ENCODE measurements at places on chromosomes 2 and 18.
A peak's percentile ranks its signal among the peaks of the same experiment; 100 is the strongest.

GRCh38 chr2:10800163-10800562 is 12.4 kb downstream of the PDIA6 start:
- H3K4me3 ChIP-seq = no peak overlapping the region
- no peak for DNase-seq
- peaks cover 18% of the 10 kb centered on the region for H3K36me3 ChIP-seq
- peaks cover 17% of the 10 kb centered on the region for H3K4me1 ChIP-seq
- H3K27me3 ChIP-seq = no peaks in the 10 kb centered on the region
- no peak overlapping the region for H3K27ac ChIP-seq

GRCh38 chr2:238128534-238129001 is 9.9 kb upstream of the KLHL30 start:
- H3K27ac ChIP-seq = no peak overlapping the region
- DNase-seq = no peak
- no peak overlapping the region for H3K4me3 ChIP-seq
- H3K27me3 ChIP-seq = no peaks in the 10 kb centered on the region
- H3K4me1 ChIP-seq = no peaks in the 10 kb centered on the region
- H3K36me3 ChIP-seq = no peaks in the 10 kb centered on the region

GRCh38 chr2:233402789-233403188 is 48.5 kb downstream of the DGKD start:
- H3K4me1 ChIP-seq = peaks cover 53% of the 10 kb centered on the region
- H3K36me3 ChIP-seq = peaks cover 5% of the 10 kb centered on the region
- no peak overlapping the region for H3K4me3 ChIP-seq
- H3K27me3 ChIP-seq = no peaks in the 10 kb centered on the region
- peak overlapping the region; percentile 7 for H3K27ac ChIP-seq
- DNase-seq = no peak

GRCh38 chr2:86492048-86492453 is 50.9 kb downstream of the KDM3A start:
- H3K4me3 ChIP-seq = no peak overlapping the region
- peaks cover 64% of the 10 kb centered on the region for H3K36me3 ChIP-seq
- no peaks in the 10 kb centered on the region for H3K27me3 ChIP-seq
- DNase-seq = no peak
- peaks cover 11% of the 10 kb centered on the region for H3K4me1 ChIP-seq
